Activated naive CD8-positive, alpha-beta T cell treated with anti-CD3 and anti-CD28 coated beads, Interleukin-2, amount 10 ng/mL, durations not matched to agents 7 days and 5 days (primary cell): ENCODE measurements at places on chromosomes 2 and 18.

GRCh38 chr2:105376789-105377240 is 22.0 kb downstream of the FHL2 start:
- no peak for DNase-seq

DNA sequence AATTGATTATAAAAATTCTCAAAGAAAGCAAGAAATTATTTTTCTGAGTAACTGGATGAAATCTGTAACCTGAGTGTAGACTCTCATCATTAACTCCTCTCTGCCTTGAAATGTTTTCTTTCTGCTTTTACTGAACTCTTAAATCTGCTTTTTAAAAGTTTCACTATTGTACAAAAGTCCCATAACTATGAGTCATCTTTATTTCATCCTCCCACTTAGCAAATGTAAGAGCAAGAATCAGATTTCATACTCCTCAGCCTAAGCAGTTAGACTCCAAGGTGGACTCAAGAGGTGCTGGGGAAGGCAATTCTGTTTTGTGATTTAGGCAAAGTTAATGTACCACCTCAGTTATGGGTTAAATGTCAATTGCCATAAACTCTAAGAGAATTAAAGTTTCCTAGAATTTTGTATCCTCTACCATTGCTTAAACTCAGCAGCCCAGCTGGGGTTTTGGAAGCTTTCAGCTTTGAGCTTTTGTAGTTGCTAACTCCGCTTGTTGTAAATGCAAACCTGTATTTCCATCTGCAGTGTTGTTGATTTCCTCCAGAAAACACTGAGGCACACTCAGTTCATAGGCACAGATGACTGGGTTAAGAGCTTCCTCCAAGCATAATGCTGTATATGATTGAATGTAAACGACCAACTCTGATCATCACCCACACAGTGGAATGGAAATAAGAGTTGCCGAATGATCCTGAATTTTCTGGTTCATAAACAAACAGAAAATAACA is 268.8 kb downstream of the ARHGAP15 start:
- DNase-seq = no peak

GRCh38 chr2:80420530-80421208 is 116.1 kb upstream of the LRRTM1 start:
- no peak for DNase-seq

DNA sequence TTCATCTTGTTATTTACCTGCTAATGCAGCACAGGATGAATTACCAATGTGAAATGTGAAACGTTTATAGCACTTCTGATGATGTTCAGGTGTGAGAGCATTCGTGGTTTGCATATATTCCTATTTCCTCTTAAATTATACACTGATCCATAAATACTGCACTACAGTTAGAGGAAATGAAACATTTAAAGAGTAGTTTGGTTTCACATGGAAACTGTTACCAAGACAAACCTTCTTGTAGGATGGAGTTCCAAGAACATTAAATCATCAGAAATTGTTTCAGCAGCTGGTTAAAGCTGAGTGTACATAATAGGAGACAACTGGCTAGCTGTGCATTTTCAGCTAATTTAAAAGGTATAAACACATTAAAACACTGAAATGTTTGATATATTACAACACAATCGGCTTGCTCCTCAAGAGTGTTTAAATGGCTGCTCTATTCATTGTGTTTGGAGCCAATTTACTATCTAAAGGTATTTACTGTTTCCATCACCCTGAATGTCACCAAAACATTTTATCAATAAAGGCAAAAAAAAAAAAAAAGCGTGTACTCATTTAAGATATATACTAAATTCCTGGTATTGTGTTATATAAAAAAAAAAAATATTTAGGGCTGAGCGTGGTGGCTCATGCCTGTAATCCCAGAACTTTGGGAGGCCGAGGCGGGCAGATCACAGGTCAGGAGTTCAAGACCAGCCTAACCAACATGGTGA is 100.6 kb downstream of the DYM start:
- DNase-seq = no peak

- no peak for DNase-seq
Observed at GRCh38 chr2:131493199-131493968, 1.2 kb upstream of the MZT2A start.

DNA sequence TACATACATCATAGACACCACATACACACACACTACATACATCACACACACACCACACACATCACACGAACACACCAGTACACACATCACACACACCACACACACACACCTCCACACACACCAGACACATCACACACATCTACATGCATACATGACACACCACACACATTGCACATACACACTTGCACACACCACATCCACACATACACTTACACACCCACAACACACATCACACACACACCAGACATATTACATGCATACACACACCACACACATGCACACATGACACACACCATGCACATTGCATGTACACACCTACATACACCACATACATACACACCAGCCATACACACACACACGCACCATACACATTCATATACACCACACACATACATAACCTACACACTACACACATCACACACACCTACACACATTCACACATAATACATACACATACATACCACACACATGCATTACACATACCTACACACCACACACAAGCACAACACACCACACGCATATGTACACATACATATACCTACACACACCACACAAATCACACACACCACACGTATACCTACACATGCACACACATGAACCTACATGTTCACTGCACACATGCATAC is 156.5 kb downstream of the NDUFA10 start:
- no peak for DNase-seq

DNA sequence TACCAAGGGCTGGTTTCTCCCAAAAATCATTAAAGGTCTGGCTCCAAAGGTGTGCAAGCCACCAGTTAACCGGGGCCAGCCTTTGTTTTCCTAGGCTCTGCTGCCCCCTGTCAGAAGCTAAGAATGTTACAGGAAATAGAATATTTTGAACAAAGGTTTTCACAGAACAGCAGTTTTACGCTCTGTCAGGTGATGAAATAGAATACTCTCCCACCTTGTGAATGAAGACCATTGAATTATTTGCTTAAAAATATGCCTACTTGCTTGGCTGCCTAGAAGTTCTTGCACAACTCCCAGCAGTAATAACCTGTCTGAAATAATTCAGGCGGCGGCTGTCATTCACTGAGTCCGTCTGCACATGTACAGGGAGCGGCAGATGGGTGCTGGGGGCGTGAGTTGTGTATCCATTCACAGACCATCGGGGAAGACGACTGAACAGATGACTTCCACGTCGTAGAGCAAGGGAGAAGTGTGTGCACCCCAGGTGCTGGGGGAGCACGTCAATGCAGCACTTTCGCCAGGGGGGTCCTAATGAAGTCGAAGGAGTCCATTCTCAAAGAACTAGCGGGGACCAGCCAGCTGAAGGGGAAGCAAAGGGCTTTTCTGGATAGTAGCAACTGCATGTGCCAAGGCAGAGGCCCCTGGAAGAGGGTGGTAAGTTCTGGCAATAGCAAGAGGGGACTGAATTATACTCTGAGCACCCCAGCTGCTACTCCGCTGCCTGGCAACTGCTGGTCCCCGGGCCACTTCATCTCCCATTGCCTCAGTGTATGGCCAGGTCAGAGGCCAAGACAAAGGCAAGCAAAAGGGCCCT is 56.1 kb downstream of the SF3B1 start:
- peak; percentile 53 for DNase-seq

DNA sequence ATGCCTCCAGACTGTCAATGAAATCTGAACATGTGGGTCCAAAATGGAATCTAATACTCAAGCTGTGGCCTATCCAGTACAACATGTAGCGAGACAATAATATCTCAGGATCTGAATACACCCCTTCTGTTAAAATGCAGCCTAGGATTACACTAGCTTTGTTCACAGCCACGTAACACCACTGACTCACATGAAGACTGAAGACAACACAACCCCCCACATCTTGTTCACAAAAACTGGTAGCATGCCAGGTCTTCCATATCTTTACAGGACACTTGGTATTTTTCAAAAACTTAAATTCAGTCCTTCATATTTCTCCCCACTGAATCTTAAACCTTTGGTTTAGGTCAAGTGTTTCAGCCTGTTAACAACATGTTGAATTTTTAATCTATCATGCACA is 84.2 kb downstream of the SLC8A1 start:
- no peak for DNase-seq

- no peak for DNase-seq
Observed at GRCh38 chr2:96940980-96941775, 45.2 kb downstream of the FAM178B start.

DNA sequence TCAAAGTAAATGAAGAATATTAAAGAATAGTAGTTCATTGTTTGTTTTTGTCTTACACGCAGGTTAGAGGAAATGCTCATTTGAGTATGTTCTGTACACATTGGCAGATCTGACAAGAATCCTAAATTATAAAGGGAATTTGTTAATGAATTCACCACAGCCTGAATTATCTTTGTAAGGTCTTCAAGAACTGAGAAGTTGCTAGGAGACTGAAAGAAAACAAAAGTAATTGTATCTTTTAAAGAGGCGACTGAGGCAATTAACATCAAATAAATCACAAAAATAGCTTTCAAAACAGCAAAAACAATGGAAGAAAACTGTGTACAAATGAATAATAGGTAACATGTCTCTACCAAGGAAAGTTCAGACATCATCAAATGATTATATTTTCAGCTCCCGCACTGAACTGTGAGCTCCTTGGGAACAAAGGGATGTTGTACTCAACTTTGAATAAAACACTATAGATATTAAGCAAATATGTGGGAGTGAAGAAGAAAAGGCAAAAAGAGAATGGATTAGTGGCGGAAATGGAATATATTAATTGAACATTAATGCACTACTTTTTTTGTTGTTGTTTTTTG is 51.7 kb upstream of the ATIC start:
- no peak for DNase-seq

- DNase-seq = no peak
Observed at GRCh38 chr2:133573491-133574162, 5.4 kb upstream of the NCKAP5 start.

DNA sequence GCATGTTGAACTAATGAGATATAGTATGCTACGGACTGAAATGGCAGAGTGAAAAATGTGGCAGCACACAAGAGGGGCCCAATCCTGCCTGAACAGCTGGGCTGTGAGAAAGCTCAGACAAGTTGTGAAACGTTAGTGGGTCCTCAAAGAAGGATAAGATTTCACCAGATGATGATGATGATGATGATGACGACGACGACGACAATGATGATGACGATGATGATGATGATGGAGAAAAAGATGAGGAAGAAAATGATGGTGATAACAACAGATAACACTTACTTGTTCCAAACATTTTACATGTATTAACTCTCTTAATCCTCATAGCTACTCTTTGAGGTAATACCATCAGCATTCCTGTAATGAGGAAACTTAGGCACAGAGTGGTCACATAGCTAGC is 94.2 kb downstream of the WDPCP start:
- no peak for DNase-seq

DNA sequence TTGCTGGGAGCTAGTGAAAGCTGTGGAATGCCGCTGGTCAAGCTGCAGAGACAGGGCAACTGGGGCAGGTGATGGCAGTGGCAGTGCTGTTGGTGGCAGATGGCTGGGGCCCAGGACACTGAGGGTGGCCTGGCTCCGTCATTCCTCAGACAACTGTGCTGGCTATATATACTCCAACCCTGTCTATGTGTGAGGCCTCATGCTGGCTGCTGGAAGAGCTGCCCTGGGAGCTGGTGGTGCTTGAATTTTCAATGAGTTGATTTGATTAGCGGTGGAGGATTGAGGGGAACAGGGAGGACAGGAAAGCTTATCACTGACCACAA is 66.5 kb upstream of the TMEM200C start:
- DNase-seq = no peak

DNA sequence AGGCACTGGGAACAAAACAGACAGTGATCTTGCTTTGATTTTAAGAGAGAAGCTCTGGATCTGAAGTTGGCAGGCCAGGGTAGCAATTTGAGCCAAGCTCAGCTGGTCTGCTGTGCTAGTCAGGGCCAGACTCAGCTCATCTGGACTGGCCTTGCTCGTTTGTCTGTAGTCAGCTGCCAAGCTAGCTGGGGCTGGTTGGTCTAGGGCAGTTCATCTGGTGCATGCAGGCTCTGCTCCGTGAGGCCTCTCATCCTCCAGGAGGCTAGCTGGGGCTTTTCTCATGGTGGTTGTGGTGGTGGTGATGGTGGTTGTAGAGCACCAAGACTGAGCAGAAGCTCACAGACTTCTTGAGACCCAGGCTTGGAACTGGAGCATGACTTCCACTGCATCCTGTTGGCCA is 10.3 kb downstream of the FBLN7 start:
- no peak for DNase-seq

- DNase-seq = no peak
Observed at GRCh38 chr2:37388074-37388473, 43.6 kb downstream of the QPCT start.
